ENCODE measurements at places on chromosomes 3 and 15.
A peak's percentile ranks its signal among the peaks of the same experiment; 100 is the strongest.

GRCh38 chr3:3666664-3667063 is 132.6 kb upstream of the LRRN1 start:
- peak; percentile 3 for DNase-seq

DNA sequence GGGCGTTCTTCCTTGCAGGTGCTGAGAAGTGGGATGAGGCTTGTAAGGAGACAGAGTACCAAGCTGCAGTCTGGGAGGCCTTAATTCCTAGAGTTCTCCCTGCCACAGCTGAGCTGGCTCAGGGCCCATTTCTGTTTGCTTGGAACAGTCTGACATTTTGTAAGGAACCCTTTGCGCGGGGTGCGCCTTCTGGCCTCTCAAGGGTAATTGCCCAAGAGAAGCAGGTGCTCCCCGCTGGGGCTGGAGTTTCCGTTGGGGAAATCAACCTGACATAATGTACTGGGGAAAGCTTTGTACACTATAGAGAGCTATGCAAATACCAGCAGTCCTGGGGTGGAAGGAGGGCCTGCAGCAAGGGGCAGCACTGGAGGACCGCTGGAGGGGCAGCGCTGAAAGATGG is 83.6 kb downstream of the HMG20A start:
- DNase-seq, result no peak

DNA sequence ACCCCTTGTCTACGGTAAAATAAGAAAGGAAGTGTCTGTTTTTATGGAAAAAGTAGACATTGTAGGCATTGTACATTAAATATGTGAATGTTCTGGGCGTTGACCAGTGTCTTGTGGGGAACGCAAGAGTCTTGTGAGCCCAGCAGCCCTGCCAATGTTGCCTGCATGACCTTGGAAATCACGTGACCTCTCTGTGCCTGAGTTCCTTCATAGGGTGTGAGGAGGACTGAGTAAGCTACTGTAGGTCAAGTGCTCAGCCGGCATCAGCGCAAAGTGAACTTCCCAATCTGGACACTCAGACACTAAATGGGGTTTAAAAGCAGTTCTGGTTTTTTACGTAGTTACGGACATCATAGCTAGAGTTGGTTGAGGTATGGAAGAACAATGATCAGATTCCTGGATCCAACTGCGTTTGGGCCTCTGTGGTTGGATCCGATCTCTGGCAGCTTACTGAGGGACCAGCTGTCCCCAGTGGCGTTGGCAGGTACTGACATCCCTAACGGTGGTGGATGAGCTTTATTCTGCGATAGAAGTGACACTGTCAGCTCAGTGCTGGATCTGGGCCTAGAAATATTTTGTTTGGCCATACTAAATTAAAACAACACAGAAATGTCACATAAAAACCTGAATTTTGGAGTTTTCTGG is 63.8 kb downstream of the SPSB4 start:
- no peak for DNase-seq

DNA sequence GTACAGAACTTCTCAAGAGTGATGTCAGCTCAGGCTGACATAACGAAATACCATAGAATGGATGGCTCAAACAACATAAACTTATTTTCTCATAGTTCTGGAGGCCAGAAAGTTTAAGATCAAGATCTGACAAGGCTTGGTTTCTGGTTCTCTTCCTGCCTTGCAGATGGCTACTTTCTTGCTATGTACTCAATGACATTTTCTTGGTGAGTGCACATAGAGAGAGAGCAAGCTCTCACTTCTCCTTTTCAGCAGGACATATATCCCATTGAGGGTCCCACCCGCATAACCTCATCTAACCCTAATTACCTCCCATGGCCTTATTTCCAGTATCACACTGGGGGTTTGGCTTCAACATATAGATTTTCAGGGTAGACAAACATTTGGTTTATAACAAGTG is 1072.1 kb downstream of the PLOD2 start:
- no peak for DNase-seq
